ENCODE measurements at places on chromosomes 6 and 20.

- no peak for DNase-seq
These were observed 115.9 kb downstream of the LRFN2 start for GRCh38 chr6:40471243-40471642.

DNA sequence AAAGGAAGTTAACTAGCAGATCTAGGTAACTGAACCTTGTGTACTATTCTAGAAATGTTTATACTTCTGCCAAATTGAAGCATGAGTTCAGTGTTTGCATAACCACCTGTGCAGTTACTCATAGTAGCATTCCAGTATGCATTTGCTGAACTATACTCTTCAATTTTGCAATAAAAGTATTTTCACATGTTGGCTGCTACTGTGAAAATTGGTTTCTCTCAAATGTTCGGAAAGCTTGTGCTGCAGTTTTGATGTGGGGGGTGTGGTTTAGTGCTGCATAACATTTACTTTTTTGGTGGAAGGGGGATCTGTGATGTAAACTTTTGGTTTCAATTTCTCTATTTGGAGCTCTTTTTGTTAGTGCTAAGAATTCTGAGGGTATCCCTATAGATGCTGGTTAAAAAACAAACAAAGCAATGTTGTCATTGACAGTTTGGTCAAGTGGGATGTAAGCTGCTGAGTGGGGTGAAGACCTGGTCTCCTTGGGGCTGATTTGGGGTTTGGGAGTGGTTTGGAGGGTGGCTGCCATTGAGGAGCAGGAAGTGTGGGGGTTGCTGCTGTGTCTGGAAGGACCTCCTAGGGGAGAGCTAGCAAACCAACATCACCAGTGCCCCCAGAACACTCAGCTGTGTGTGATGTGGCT, 87.8 kb downstream of the CARMIL1 start:
- DNase-seq: no peak

- no peak for DNase-seq
These were observed 15.2 kb upstream of the SPAG4 start for GRCh38 chr20:35600176-35600992.

- DNase-seq: no peak
These were observed 842 bp downstream of the POLR1C start for GRCh38 chr6:43517505-43518357.

GRCh38 chr20:13318871-13319521, 97.9 kb downstream of the ISM1 start:
- DNase-seq: no peak

All from NCI-H1436 treated with DMSO at 0.1 percent for 48 hours (cell line).